ENCODE measurements at places on chromosomes 3 and 15. TPM values are rescaled to one million over a fixed set of nuclear protein-coding genes. Genes with fewer than 3 reads are reported as not detected.

The XCR1 gene
- total RNA-seq, result not detected

The ANKUB1 gene
- not detected for total RNA-seq

The TTLL13 gene
- 0.26 TPM for total RNA-seq

DNA sequence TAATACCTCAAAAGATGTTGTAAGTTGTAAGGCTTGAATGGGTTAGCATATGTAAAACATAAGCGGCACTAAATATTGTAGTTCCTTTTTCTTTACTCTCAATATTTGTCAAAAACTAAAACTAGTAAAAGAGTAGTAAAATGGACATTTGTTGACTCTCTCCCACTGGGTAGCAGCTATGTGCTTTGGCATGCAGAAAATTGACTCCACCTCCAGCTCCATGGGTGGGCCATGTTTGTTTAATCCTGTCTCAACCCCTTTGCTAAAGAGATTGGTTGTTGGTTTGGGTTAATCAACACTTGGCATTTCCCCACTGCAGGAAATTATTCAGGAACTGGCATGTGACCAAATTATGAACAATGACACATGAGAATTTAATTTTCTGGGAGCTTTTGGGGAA, 114.8 kb downstream of the EOMES start:
- no peak overlapping the region for H3K27ac ChIP-seq
- no peak for DNase-seq
- H3K27me3 ChIP-seq, result no peaks in the 10 kb centered on the region
- no peaks in the 10 kb centered on the region for H3K36me3 ChIP-seq
- H3K4me3 ChIP-seq, result no peak overlapping the region
- no peaks in the 10 kb centered on the region for H3K4me1 ChIP-seq

The ACKR4 gene
- not detected for total RNA-seq

DNA sequence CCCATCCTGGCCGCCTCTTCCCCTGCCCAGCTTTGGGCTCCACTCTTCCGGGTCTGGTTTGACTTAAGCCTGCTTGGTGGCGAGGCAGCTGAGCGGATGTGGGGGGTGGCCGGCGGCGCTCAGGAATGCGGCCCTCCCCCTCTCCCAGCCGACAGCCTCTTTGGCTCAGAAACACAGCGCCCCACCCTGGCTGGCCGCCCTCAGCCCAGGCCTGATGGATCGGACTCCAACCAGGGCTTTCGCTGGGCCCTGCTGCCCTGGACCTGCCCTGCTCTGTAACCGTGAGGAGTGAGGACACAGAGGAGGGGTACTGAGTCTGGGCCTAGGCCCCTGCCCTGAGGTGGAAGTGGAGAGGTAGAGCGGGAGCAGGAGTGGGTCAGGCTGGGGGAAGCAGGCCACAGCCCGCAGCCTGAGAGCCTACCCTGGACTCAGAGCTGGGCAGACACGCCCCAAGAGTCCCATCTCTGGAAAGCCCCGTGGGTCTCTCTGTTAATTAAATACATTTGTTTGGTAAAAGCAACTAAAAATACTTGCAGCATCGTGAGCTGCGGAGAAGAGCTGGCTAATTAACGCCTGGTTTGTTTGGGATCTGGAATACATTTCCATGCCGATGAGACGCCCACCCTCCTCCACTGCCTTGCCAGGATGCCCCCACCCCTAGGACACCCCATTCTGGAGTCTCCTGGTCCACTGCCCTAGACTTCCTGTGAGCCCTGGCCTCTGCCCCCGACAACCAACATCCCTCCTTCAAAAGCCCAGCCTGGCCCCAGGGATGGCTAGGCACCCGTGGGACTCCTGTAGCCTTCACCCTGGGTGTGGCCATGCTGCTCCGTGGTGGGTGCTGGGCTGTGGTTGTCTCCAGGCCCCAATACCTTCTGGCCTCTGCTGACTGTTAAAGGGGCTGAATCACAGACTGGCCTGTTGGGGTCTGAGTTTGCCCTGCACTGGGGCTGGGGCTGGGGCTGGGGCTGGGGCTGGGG, 19.6 kb downstream of the PLXNA1 start:
- no peaks in the 10 kb centered on the region for H3K4me1 ChIP-seq
- no peak for DNase-seq
- no peaks in the 10 kb centered on the region for H3K27me3 ChIP-seq
- H3K36me3 ChIP-seq, result peaks cover 1% of the 10 kb centered on the region
- no peak overlapping the region for H3K27ac ChIP-seq

DNA sequence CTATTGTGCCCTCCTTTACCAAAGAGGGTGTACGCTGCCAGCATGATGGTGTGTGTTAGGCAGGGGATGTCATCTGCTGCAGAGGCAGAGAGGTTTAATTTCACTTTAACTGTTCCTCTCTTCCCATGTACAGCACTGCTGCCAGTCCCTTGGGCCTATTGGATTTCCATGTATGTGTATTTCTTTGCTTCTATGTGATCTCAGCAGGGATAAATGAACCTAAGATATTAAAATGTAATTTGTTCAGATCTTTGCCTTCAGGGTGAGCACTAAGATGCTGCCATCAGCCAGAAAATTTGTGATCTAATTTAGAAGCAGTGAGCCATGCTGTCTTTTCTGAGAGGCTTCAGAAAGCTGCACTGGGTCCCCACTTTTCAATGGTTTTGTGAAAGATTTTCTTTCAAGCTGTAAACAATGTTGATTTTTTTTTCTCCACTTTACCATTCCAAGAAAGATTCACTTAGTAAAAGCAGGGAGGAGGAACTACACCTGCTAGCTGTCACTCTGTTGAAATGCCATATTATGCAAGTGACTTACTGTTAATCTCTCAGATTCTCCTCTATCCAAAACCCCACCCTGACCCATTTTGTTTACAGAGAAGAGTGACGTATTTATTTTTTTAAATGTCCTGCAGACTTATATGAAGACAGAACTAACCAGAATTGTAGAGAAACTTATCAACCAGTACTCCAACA, 261.9 kb downstream of the TBL1XR1 start:
- H3K4me3 ChIP-seq, result no peak overlapping the region
- H3K27ac ChIP-seq, result no peak overlapping the region
- H3K27me3 ChIP-seq, result peaks cover 6% of the 10 kb centered on the region
- no peaks in the 10 kb centered on the region for H3K36me3 ChIP-seq

The YEATS2 gene
- total RNA-seq, result 39.0 TPM

- no peak overlapping the region for H3K4me3 ChIP-seq
- no peak overlapping the region for H3K27ac ChIP-seq
These were observed 71.6 kb upstream of the ZNF280D start for GRCh38 chr15:56804938-56805337.

- no peak overlapping the region for H3K27ac ChIP-seq
- H3K4me3 ChIP-seq, result no peak overlapping the region
These were observed 54.3 kb downstream of the DGKG start for GRCh38 chr3:186307594-186308221.

DNA sequence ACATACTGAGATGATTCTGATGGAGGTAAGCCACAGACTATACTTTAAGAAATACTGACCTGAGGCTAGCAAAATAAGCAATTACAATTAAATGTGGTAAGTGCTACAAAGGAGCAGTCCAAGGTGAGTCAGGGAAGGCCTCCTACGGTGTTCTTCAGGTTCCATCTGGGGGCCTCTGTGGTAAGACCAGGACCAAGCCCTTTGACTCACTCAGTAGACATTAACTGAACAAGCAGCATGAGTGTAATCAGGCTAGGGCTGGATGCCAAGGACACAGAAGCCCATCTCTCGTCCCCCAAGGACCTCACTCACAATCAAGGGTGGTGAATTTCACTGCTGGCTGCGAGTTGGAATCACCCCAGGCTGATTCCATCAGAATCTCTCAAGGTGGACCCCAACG, 37.3 kb downstream of the DZIP1L start:
- H3K36me3 ChIP-seq, result no peaks in the 10 kb centered on the region
- H3K4me1 ChIP-seq, result peaks cover 22% of the 10 kb centered on the region
- no peak overlapping the region for H3K27ac ChIP-seq

DNA sequence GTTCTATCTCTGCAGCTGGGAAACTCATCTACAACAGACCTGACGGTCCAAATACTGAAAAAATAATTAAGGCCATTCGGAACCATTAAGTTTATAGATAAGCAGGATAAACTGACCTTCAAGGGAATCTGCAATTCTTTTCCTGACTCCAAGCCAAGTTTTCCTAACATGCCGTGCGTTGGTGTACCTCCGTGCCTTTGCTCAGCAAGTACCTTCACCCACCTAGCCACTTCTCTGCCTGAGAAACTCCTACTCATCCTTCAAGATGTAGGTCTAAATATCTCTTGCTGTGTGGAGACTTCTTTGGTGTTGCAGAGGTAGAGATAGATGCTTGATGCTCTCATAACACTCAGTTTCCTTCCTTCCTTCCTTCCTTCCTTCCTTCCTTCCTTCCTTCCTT, 24.2 kb upstream of the BNC1 start:
- no peak overlapping the region for H3K4me3 ChIP-seq
- H3K4me1 ChIP-seq, result no peaks in the 10 kb centered on the region
- H3K27ac ChIP-seq, result no peak overlapping the region
- H3K36me3 ChIP-seq, result no peaks in the 10 kb centered on the region
- DNase-seq, result no peak
- H3K27me3 ChIP-seq, result peaks cover 8% of the 10 kb centered on the region

The GPR62 gene
- not detected for total RNA-seq

The SAMD7 gene
- not detected for total RNA-seq

The CSPG4 gene
- total RNA-seq, result not detected

GRCh38 chr3:50047426-50047825, 41.3 kb upstream of the RBM5 start:
- H3K36me3 ChIP-seq, result peaks cover 9% of the 10 kb centered on the region
- DNase-seq, result no peak
- H3K4me1 ChIP-seq, result peaks cover 12% of the 10 kb centered on the region
- H3K27ac ChIP-seq, result no peak overlapping the region
- H3K27me3 ChIP-seq, result no peaks in the 10 kb centered on the region
- no peak overlapping the region for H3K4me3 ChIP-seq

- peaks cover 1% of the 10 kb centered on the region for H3K36me3 ChIP-seq
- no peaks in the 10 kb centered on the region for H3K4me1 ChIP-seq
- no peak overlapping the region for H3K27ac ChIP-seq
- H3K27me3 ChIP-seq, result no peaks in the 10 kb centered on the region
- H3K4me3 ChIP-seq, result no peak overlapping the region
These were observed 50.9 kb downstream of the PLXNA1 start for GRCh38 chr3:127033786-127034185.

The AADACL2 gene
- total RNA-seq, result not detected

The PCYT1A gene
- 28.4 TPM for total RNA-seq

GRCh38 chr15:97528238-97528637, 432.3 kb upstream of the ARRDC4 start:
- no peaks in the 10 kb centered on the region for H3K4me1 ChIP-seq
- H3K36me3 ChIP-seq, result no peaks in the 10 kb centered on the region
- H3K27me3 ChIP-seq, result peaks cover 4% of the 10 kb centered on the region
- DNase-seq, result no peak
